ENCODE measurements at places on chromosomes 2 and 18.

GRCh38 chr2:202064171-202064880 lies 8.7 kb upstream of the KIAA2012 start:
- peak; percentile 70 for DNase-seq

DNA sequence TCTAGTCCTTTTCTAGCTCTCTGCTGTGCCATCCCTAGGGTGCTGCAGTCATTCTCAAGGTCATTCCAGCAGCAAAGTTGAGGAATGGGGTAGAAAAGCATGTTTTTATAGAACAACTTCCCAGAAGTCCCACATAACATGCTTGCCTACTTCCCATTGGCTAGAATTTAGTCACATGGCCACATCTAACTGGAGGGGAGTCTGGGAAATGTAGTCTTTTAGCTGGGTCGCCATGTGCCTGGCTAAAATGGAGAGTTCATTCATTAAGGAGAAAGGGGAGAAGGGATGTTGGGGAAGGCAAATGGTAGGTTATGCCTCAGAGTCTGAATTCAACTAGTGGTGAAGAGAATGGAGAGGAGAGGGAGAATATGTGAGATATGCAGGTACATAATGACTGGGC lies 85.7 kb downstream of the SLC4A3 start:
- DNase-seq: no peak

DNA sequence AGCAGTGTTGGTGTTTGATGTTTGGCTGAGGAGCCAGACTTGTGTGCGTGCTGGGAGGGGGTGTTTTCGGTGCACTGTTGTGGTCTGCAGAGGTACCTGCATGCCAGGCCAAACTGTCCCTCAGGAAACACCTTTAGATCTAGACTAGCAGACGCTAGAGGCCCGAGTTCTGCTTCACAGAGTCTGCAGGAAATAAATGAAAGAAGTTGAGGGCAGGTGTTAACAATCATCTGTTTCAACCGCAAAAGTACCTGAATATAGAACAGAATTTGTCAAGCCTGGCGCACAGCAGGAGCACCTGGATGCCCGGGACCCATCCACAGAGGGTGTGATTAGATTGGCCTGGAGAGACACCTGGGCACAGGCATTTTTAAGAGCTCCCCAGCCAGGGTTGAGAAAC lies 40.5 kb upstream of the REL start:
- no peak for DNase-seq

GRCh38 chr18:75271952-75272351 lies 61.4 kb downstream of the TSHZ1 start:
- no peak for DNase-seq

DNA sequence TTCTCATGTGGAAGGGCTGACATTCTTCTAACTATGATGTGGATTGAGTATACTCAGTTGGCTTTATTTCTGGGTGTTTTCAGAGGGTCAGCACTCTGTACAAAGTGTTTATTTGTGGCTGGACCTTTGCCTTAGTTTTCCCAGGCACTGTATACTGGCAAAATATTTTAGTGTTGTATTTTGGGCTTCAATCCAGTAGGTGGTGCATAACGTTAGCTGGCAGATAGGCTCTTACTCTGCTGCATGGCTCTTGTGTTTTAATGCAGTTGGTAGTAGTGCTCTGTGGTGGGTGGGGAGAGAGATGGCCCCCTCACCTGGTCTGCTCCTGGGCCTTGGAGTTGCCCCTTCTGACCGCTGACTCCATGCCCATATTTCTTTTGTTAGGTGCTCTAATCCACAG lies 75.6 kb upstream of the REG3A start:
- DNase-seq: no peak

DNA sequence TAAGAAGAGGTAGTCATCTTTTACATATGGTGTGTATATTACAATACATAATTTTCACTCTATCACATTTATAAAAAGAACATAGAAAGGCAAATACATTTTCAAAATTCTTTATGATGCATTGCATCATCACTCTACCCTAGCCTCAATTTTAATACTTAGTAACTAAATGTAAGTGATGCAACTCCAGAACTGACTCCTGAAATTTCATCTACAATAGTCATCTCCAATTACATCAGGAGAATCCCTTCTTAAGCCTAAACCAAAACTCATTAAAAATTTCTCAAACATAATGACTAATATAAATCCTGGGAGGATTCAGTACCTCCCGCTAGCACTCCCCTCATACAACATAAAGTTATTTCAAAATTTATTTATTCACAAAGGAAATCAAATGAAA lies 15.9 kb downstream of the TMX3 start:
- no peak for DNase-seq

GRCh38 chr2:23106242-23106785 lies 278.7 kb upstream of the KLHL29 start:
- DNase-seq: no peak

DNA sequence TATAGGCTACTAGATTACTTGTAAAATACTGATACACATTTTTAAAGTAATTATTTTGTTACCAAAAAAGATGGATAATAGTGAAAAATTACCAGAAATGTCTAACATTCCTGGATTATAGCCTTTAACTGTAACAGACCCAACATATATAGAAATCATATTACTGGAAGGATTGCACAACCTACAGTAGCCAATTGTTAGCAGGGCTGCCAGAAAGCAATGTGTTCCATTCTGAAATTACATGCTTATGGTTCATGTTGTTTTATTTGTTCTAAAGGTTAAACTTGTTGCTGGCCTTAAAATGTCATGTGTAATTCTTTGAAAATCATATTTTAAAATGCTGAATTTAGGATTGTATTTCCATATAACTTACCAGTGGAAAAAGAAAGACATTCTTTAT lies 793.6 kb upstream of the ACVR2A start:
- no peak for DNase-seq

- no peak for DNase-seq
Observed at GRCh38 chr2:120403676-120404075, 57.7 kb downstream of the INHBB start.

GRCh38 chr2:206716623-206717022 lies 1.6 kb downstream of the DYTN start:
- no peak for DNase-seq

DNA sequence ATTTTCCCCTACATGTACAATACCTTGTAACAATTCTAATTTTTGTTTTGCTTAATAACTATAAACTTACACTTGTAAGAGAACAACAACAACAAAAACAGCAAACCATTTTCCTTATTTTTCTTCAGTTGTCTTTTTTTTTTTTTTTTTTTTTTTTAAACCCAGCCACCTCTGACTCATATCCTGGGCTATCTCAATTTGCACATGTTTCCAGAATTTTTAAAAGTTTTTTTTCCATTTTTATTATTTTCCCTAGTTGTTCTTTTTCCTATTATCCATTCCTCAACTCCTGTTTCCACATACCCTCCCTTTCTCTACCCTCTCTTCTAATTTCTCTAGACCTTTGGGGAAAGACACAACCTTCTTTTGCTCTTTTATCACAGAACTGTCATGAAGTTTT lies 112.5 kb downstream of the EFEMP1 start:
- no peak for DNase-seq

DNA sequence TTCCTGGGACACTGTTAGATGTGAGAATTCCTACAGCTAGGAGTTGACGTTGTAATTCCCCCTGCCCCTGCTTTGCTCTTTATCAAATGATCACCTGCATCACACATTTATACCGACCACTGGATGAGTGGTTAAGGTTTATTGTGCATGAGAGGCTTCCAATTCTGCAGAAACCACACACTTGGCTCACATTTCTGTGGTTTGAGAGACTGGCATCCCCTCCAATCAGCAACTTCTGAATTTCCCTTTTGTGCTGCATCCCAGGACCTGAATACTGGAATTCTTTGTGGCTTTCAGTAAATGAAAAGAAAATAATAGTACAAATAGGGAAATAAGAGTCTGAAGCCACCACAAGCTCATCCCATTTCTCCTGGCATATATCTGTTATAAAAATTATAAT lies 628.7 kb upstream of the PIK3C3 start:
- no peak for DNase-seq

- no peak for DNase-seq
Observed at GRCh38 chr2:129754421-129754820, 225.0 kb upstream of the RAB6C start.

- no peak for DNase-seq
Observed at GRCh38 chr2:125588780-125589179, 1067.2 kb upstream of the GYPC start.

- DNase-seq: no peak
Observed at GRCh38 chr2:189506514-189506976, 65.3 kb downstream of the WDR75 start.

GRCh38 chr2:235343156-235343774 lies 150.6 kb upstream of the AGAP1 start:
- no peak for DNase-seq

GRCh38 chr2:139967665-139968064 lies 1187.5 kb upstream of the NXPH2 start:
- no peak for DNase-seq

GRCh38 chr2:45778720-45779171 lies 127.3 kb downstream of the PRKCE start:
- no peak for DNase-seq

- DNase-seq: no peak
Observed at GRCh38 chr2:23312996-23313606, 71.9 kb upstream of the KLHL29 start.

GRCh38 chr2:232308986-232309385 lies 69.6 kb upstream of the ALPP start:
- no peak for DNase-seq

- DNase-seq: no peak
Observed at GRCh38 chr2:229884775-229885699, 36.8 kb downstream of the TRIP12 start.

- DNase-seq: no peak
Observed at GRCh38 chr2:10324095-10324832, 21.6 kb downstream of the HPCAL1 start.

Data from nucleus accumbens (tissue), 56 donors.